ENCODE measurements at places on chromosomes 2 and 18. TPM values are rescaled to one million over a fixed set of nuclear protein-coding genes. Genes with fewer than 3 reads are reported as not detected.

- peak; percentile 97 for ATAC-seq
Measured at GRCh38 chr2:43611987-43612894, 16.4 kb upstream of the THADA start.

DNA sequence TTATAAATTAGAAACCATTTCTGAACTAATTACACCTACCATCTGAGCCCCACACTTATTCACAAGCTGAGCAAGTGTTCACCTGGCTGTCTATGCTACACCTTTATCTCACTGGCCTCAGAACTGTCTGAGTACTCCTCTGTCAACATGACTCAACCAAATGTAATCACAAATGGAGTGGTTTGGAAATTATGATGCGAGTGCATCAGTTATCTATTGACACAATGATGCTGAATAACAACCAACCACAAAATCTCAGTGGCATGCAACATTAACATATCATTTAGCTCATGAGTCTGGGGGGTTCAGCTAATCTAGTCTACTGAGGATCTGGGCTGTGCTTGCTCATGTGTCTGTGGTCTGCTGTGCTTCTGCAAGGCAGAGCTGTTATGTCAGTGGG, 184.2 kb upstream of the NXPH2 start:
- no peak for ATAC-seq

GRCh38 chr2:73284296-73285158, at the start of gene FBXO41:
TSS of gene FBXO41 (minus strand) at chr2:73284478. CDS start at chr2:73269630, 14,848 bp downstream.
- ATAC-seq: peak; percentile 85

- ATAC-seq: no peak
Measured at GRCh38 chr2:6723865-6724604, 141.7 kb downstream of the CMPK2 start.

DNA sequence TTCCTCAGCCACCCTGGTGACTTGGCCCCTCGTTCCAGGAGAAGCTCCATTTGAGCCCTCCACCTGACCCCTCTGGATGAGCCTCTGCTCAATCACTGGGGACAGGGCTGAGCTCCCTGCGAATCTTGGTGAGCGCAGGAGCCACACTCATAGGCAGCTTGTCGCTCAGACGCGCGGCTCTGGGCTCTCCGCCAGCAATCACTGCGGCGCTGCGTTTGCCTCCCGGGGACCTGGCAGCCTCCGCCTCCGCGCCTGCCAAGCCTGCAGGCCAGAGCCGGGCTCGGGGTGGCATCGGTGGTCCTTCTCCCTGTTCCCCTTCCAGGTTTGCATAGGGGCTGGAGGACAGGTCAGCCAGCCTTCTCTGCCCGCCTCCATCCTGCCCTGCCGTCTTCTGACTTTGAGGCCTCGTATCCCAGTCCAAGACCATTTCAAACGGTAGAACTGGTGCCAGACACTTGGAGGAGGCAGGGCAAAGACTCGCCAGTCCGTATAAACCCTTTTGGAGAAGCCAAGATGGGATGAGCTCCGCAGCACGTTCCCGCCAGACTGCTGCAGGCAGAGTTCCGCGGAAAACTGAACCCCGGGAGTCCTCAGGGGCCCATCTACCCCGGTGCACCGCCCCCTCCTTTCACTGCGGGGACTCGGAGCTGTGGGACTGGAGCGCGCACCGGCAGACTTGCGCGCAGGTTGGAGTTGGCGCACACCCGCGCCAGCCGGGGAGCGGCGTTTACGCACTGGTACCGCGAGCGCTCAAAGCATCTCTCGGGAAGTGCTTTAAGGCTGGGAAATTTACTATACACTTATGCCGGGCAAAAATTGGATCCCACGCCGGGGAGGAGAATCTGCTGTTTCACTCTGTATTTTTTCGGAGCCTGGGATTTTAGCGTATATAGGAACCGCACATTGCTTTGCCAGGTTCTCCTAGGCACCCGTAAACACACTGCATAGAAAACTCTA, 1.1 kb upstream of the TACR1 start:
- ATAC-seq: no peak

DNA sequence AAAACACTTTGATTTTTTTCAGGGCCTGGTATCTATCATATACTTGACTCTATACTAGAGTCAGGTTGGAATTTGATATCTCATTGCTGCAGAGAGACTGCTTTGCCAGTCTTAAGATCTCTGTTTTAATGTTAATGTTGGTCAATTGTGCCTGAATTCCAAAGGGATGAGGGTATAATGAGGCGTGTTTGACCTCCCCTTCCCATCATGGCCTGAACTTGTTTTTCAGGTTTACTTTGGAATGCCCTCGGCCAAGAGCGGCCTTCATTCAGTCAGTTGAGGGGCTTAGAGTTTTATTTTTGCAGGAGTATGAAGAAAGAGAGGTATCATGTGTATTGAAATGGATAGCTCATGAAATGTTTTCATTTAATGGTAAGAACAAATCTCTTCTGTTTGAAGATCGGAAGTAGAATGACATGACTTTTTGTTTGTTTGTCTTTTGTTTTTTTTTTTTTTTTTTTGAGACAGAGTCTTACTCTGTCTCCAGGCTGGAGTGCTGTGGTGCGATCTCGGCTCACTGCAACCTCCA, 119.0 kb downstream of the KIAA1328 start:
- ATAC-seq: no peak

DNA sequence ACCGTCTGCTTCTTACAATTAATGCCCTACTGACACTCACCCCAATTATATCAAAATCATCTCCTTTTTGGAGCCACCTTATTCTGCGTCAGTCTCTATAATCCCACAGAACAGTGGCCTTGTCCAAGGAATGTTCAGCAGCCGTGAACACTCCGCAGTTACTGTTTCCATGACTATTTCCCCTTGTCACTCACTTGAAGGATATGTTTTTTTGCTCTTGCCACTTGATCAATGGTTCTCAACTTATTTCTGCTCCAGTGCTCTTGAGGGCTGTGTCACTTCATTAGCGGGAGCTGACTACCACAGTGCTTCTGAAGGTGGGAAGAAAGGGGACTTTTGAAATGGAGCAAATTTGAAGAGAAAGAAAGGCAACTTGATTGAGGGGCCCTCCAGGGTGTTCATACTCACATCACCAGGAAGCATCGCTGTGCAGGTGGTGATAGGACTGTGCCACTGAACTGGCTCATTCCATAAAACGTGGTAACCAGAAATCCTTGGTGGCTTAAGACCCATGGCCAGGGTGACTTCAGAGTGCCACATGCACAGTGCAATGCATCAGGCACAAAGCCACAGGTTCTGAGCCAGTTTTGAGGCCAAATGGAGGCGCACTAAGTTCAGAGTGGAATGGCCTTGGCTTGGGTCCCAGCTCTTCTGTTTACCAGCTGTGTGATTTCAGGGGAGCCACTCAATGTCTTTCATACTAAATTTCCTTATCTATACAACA, 320.6 kb upstream of the RAB12 start:
- ATAC-seq: no peak

DNA sequence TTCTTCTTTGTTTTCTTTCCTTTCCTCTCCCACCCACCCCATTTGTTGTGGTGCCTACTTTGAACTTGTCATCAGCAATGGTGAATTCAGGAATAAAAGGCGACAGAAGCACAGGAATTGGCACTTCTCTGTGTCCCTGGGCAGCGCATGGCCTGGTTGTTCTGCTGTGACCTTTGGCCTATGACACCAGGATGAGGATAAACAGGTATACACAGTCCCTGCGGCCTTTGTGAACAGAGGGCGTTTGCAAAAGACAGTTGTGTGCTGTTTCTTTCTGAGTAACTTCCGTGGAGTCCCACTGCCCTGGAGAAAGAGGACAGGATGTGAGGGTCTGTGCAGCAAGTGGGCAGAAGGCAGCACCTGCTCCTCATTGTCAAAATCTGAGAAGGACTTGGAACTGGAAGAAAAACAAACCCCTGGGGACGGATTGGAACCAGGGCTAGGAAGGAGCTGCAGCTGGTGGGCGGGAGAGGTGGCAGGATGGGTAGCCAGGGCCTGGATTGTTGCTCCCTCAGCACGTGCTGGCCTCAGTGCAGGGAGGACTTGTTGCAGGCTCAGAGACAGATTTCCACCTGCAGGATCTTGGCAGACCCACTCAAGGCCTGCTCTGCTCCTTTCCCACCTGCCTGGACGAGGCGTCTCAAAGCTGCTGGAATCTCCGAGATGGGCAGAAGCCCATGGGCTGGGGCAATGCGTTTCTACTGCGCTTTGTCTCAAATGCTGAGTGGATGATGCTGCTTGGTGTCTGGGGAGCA, 159.5 kb downstream of the ACKR3 start:
- ATAC-seq: no peak

The ATOH8 gene
- not detected for total RNA-seq

The FAM168B gene
- 77.1 TPM for total RNA-seq

The CLEC4F gene
- total RNA-seq: not detected
